Right renal cortex interstitium (tissue), 3 donors: ENCODE measurements at places on chromosomes 13 and 19.

- no peak for DNase-seq
These were observed 1.3 kb downstream of the PGLYRP1 start for GRCh38 chr19:46021531-46022041.

GRCh38 chr13:73544175-73544574, 485.4 kb downstream of the KLF5 start:
- no peak for DNase-seq

DNA sequence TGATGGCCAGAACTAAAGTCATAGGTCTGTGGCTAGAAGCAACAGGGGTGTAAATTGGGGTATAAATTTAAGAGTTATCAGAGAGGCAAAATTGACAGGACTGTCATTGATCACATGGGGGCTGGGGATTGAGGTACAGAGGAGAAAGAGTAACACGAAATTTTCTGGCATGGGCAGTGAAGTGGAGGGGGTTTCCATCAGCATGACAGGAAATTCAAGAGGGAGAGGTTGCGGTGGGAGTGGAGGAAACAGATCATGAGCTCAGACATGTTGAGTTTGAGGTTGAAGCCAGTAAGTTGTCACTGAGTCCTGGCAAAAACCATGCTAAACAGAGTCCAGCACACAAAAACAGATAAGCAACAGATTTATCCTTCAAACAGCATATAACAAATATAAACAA, 192.1 kb upstream of the TSC22D1 start:
- DNase-seq, result no peak

GRCh38 chr19:44866664-44867063, 20.6 kb downstream of the NECTIN2 start:
- DNase-seq, result no peak

DNA sequence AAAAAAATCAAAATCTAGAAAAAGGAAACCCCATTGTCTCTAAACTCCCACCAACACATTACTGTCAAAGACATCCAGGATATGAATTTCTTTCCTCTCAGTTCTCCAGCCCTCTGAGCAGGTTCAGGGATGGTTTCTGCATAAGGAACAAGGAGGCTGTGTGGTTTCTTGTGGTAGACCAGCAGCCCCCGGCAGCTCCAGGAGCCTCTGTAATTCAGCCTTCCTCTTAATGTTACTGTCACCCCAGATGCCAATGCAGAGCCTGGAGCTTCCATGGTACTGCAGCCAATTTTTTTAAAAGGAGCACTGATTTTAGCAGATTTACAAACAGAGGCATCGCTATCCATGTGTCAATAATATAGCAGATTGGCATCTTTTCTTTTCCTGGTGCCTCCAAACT, 100.6 kb upstream of the FAM216B start:
- DNase-seq, result no peak

DNA sequence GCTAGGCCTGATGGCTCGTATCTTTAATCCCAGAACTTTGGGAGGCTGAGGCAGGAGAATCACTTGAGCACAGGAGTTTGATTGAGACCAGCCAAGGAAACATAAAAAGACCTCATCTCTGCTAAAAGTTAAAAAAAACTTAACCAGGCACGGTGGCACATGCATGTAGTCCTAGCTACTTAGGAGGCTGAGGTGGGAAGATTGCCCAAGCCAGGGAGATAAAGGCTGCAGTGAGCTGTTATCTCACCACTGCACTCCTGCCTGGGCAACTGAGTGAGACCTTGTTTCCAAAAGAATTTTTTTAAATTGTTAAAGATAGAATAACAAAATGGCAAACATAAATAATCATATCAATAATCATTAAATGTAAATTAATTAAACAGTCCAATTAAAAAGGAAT, 365.8 kb downstream of the MTUS2 start:
- DNase-seq, result no peak

- DNase-seq, result no peak
These were observed 679 bp upstream of the ABHD8 start for GRCh38 chr19:17303940-17304267.

- DNase-seq, result no peak
These were observed 105.6 kb upstream of the SERP2 start for GRCh38 chr13:44267980-44268379.

DNA sequence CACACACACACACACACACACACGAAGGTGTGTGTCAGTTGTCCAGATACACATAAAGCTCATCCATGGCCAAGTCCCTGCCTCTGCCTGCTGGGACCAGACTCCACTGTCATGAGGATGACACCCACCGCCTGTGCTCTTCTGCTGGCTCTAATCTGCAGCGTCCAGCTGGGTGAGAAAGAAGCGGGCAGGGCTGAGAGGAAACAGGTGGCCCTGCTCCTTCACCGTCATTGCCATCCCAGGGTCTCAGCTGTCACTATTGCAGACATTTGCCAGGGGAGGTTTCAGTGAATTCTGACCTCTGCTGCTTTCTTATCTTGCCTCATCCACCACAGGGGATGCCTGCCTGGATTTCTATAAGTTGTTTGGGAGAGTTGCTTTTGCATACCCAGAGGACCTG, 31.4 kb downstream of the SCGB2B2 start:
- no peak for DNase-seq

DNA sequence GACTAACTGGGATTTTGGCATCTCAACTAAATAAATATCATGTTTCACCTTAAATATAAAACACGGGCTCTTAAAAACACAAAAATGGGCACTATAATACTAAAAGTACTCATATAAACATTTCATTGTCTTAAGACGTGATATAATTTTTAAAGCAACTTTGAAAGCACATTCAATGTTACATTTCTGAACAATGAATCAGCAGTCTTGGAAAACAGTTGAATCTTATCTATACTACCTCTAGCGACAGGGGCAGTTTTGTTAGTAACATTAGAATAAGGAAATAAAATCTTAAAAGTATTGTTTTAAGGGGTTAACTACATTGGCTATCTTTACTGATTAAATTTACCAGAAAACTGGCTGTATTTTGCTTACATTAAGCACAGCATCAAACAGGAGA, 156.9 kb downstream of the UGGT2 start:
- DNase-seq, result no peak

DNA sequence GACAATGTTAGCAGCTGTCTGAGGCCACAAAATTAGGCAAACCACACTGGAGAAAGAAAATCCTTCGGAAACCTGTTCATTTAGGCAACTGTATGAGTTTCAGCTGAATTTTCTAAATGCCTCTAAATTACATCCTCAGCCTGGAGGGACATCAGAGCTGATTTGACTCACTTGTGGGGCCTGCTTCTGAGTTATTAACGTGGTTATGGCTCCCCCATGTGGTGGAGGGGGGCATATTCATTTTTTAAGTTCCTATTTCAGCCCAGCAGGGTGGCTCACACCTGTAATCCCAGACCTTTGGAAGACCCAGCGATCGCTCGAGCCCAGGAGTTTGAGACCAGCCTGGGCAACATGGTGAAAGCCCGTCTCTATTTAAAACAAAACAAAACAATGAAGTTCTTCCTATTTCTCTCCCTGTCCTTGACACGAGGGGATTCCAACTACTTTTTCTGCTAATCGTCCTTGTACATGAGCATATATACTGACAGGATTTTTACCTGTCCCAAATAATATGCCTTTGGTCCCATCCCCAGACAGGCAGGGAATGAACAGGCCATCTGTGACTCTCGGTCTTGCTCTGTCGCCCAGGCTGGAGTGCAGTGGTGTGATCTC, 31.5 kb upstream of the HIF3A start:
- peak; percentile 61 for DNase-seq

- no peak for DNase-seq
These were observed at the start of gene CNMD for GRCh38 chr13:52739468-52740071. CNMD (minus strand) TSS chr13:52739820; CDS start chr13:52739701, 119 bp downstream.

- DNase-seq, result no peak
These were observed 109.0 kb downstream of the STARD13 start for GRCh38 chr13:33176526-33176925.

DNA sequence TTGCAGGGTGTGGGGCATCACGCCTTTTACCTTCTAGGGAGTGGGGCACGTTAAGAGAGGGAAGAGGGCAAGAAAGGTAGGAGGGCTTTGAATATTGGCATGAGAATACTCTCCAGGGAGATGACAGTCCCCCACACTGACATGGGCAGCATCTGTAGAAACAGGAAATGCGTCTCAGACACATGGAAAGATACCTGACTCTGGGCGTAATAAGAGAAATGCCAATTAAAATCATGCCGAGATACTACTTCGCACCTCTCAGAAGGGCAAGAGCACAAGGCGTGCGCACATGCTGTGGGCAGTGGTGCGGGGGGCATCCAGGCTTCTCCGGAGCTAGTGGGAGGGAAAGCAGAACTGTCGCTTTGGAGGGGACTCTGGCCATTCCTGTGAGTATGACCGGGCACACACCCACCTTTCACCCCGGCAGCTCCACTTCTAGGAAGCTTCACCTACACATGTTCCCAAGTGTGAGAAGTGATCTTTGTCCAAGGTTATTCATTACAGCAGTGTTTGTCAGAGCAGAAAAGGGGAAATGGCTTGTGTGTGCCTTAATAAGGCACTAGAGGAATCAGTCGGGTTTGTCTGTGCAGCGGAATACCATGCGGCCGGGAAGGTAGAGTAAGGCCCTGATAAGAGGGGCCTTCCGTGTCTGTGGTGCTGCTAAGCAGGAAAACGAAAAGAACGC, 99.5 kb downstream of the SIPA1L3 start:
- no peak for DNase-seq
